NCI-H2171 (cell line): ENCODE measurements at places on chromosomes 16 and 17.

DNA sequence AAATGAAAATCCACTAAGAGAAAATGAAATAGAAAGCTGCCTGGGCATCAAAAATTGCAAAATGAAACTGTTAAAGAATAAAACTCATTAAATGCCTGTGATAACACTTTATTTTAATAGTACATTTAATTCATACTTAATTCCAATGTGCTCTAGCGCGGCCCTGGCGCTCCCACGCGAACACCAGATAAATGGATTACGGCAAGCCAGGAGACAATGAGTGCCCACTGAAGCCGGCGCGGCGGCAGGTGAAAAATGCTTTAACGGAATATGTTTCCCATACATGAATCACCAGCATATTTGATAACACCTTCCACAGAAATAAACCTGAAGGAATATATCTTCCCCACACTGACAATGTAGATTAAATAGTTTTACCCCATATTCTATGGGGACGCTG is 245.5 kb downstream of the RBFOX3 start:
- DNase-seq, result no peak

GRCh38 chr17:44502598-44503146 is 534 bp downstream of the GPATCH8 start:
- DNase-seq, result peak; percentile 24

DNA sequence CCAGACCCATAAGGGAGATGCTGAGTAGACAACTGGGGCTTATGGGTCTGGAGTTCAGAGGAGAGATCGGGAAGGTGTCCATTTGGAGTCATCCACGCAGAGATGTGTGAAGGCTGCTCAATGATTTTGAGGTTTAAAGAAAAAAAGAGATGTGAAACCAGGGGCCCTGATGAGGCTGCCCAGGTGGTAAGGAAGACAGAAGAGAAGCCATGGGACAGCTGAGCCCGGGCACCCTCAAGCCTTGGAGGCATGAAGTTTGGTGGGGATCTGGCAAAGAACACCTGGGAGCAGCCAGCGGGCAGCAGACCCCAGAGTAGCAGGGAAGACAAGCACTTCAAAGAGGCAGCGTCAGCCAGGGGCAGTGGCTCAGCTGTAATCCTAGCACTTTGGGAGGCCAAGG is 20.8 kb upstream of the MYO15B start:
- DNase-seq, result no peak

DNA sequence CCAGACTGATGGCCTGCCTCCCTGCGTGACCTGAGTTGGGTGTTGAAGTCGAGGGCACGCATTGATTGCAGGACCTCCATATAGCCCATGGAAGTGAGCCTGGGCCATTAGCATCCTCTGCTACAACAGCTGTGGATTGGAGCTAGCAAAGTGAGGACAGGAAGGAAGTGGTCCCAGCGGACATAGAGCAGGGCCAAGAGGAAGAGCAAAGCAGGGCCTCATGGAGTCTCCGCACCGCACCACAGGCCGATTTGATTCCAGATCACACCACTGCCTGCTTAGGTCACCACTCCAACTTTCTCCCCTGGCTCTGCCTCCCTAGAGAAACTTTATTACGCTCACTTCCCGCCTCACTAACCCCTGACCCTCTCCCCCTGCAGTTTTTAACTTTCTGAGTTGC is 10.7 kb upstream of the UBTF start:
- DNase-seq, result no peak

- no peak for DNase-seq
Measured at GRCh38 chr16:55040366-55041086, 109.9 kb downstream of the IRX5 start.

- peak; percentile 94 for DNase-seq
Measured at GRCh38 chr17:29066047-29066446, 23.1 kb downstream of the PIPOX start.

- peak; percentile 46 for DNase-seq
Measured at GRCh38 chr17:65627891-65628643, 66.6 kb upstream of the AXIN2 start.

DNA sequence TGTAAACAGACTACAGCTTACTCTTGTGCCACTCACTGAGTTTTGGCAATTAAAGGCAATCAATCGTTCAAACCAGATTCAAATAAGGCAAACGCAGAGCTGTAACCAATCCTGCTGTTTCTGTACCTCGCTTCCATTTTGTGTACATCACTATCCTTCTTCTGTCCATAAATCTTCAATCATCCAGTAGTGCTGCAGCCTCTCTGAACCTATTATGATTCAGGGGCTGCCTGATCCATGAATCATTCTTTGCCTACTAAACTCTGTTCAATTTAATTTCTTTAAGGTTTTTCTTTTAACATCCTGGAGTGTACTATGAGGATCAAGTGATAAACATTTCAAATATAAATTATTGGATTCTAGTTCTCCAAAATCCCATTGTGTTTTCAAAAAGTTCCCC is 93.9 kb downstream of the CEP112 start:
- no peak for DNase-seq

DNA sequence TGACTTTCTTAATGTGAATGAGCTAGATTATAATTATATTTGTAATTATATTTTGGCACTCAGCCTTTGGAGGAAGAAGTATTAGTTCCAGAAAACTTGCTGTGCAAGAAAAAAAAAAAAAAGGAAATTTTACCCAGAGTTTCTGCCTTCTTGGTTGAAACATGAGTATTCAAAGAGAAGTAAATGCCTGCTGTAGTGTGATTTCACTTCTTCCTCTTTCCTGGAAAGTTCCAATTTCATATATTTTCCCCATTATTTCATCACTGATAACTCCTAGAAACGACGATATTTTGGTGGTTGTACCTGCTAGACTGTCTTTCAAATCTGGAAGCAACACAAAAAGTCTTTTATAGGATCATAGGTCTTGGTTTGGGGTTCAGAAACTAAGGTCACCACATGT is 20.4 kb upstream of the MPHOSPH6 start:
- DNase-seq, result no peak
